ENCODE measurements at places on chromosomes 2 and 18. TPM values are rescaled to one million over a fixed set of nuclear protein-coding genes. Genes with fewer than 3 reads are reported as not detected.

GRCh38 chr18:72783530-72783929 lies 84.3 kb downstream of the NETO1 start:
- DNase-seq = no peak

- DNase-seq = peak; percentile 20
Observed at GRCh38 chr2:223041527-223042109, 10.4 kb upstream of the KCNE4 start.

DNA sequence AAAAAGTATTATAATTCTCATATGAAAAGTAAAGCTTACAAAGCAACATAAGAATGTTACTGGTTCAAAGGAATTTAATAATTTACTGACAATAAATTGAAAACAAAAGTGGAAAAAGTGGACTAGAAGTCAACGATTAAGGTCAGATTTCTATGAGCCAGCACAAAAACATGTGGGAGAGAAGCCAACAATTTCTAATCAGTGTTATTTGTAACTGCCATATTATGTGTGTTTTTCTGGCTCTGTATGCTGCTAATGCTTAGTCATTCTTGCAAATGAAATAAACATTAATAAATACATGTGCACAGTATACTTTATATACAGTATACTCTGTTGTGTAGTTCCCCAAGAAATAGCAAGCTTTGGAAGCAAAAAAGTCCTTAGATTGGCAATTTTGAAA lies 301.3 kb upstream of the RGPD4 start:
- DNase-seq = no peak

SULT1C4 gene
- total RNA-seq = 4.9 TPM

DNA sequence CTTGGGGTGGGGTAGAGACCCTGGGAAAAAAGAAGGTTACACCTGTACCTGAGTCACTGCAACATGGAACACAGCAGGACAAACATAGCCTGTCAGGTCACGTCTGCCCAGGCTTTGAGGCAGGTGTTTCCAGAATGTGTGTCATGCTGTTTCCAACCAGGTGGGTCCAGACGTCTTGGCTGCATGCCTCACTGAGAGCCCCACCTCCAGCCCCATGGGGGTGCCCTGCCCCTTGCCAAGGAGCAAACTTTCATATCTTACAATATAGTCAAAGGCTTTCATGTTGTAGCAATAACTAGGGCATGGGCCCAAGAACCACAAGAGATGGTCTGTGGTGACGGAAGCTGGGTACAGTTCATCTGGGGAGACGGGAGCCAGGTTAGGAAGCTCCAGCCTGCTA lies 499.7 kb downstream of the BCL11A start:
- DNase-seq = no peak

DNAJB2 gene
- total RNA-seq = 36.1 TPM
